ENCODE measurements at places on chromosomes 3 and 15.

GRCh38 chr3:77038468-77038929 is 1.4 kb upstream of the ROBO2 start:
- no peak for DNase-seq

DNA sequence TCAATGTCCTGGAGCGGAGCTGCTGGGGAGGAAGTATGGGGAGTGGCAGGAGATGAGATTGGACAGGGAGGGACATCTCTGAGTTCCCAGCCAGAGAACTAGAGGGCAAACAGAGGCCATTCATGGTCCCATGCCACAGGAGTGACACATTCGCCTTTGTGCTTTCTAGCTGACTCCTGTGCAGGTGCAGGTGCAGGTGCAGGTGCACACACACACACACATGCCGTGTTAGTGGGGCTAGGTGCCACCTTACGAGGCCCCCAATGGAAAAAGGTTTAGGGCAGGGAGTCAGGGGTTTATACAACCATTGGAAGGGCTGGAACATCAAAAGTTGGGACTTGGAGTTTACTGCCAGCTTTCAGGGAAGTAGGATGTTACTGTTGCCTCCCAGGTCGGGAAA is 52.0 kb downstream of the TPRA1 start:
- no peak for DNase-seq

- DNase-seq = no peak
Measured at GRCh38 chr3:75042941-75043340, 428.5 kb upstream of the CNTN3 start.

DNA sequence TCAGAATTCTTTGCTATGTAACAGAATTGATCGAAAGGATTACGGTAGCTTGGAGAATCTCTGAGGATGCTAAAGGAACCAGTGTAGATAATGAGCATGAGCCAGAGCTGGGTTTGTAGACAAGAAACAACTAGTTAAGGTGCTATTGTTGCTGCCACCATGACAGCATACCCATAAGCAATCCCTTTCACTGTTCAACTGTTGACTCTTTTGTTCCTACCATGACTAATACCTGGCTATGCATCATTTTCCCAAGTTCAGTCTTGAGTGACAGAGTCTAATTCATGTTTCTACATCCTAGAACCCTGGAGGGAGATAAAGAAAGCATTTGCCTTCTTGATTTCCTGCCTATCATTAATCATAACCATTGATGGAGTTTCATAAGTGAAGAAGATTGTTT is 600.3 kb downstream of the OTOL1 start:
- no peak for DNase-seq

DNA sequence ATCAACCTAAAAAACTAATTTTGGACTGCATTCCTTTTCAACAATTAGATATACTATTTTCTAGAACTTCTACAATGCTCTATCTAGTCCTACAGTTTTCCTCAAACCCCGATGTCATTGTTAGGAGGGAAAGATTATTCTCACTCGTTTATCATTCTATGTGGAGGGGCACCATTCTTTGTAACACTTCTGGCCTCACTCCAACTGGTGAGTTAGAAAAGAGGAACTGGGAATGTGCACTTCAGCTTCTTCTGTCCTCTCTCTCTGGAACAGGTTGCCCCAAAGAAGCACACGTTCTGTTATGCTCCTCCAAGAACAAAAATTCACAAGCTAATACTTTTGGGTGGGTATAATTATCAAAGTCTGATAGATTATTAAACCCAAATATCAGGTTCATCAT is 137.9 kb downstream of the UACA start:
- no peak for DNase-seq

DNA sequence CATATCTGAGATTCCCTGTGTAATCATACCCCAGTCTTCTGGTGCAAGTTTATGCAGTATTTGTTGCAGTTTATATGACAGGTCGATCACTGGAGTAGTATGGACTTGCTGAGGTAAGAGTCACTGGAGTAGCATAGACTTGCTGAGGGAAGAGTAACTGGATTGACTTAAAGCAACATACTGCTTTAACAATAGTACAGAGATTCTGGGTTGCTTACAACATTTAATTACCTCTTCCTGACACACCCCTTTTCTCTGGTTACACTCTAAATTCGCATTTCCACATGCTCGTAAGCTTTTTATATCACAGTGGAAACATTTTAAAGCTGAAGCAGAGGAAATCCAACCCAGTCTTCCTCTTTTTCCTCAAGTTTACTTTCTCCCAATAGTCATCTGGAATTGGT is 11.8 kb downstream of the AAGAB start:
- DNase-seq = no peak

- DNase-seq = no peak
Measured at GRCh38 chr15:80835336-80835735, 56.2 kb downstream of the CEMIP start.

DNA sequence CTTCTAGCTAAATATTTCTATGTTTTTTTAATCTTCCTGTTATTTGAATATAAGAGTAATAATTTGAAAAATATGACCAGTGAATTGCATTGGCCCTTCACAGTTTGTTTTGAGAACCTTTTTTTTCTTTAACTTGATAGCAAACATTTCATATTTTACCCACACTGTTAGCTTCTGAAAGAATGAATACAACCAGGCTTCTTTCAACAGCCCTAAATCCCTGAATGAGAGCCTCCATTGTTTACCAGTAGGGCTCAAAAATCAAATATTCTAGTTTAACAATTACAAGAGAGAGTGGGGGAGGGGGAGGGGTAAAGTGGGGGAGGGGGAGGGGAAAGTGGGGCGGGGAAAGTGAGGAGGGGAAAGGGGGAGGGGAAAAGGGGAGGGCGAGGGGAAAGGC is 14.5 kb upstream of the TOP2B start:
- DNase-seq = no peak

DNA sequence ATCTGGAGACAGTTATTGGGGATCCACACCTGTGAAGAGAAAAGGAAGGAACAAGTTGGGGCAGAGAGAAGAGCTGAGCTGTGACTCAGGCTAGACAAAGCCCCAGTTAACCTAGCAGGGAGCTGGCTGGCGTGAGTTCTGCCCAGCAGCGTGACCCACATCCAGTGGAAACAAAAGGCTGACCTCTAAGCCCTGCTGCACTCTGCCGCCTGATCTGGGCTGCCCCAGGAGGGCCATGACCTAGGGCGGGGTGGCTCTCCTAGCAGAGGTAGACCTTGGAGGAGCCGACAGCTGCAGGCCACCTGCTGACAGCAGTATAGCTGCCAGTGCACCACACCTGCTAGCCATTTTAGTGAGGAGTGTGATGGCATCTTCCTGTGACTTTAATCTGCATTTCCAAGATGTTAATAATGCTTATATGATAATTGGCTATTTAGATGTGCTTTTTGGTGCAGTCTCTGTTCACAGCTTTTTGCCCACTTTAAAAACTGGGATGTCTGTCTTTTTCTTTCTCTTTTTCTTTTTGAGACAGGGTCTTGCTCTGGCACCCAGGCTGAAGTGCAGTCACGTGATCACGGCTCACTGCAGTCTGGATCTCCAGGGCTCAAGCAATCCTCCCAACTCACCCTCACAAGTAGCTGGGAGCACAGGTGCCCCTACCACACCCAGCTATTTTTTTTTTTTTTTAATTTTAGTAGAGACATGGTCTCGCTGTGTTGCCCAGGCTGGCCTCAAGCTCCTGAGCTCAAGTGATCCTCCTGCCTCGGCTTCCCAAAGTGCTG is 78.1 kb downstream of the LSM3 start:
- DNase-seq = no peak

Measured in activated CD4-positive, alpha-beta T cell treated with anti-CD3 and anti-CD28 coated beads for 24 hours (primary cell).